ENCODE measurements at places on chromosomes 7 and 10.

DNA sequence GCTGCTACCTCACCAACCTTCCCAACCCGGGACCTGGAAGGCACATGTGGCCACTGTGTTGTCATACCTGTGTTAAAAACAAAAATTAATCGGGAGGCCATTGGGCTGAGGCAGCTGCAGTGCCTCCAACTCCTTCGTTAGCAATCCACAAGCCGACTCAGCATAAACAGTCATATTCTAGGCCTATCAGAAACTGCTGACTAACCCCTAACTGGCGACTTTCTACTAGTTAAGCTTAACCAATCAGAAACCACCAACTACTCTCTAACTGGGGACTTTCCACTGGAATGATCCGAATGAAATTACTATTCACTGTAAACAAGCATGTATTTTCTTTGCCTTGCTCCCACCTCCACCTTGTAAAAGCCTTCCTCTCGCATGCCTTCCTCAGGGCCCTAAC is 14.1 kb upstream of the TMEM72 start:
- no peak for DNase-seq

DNA sequence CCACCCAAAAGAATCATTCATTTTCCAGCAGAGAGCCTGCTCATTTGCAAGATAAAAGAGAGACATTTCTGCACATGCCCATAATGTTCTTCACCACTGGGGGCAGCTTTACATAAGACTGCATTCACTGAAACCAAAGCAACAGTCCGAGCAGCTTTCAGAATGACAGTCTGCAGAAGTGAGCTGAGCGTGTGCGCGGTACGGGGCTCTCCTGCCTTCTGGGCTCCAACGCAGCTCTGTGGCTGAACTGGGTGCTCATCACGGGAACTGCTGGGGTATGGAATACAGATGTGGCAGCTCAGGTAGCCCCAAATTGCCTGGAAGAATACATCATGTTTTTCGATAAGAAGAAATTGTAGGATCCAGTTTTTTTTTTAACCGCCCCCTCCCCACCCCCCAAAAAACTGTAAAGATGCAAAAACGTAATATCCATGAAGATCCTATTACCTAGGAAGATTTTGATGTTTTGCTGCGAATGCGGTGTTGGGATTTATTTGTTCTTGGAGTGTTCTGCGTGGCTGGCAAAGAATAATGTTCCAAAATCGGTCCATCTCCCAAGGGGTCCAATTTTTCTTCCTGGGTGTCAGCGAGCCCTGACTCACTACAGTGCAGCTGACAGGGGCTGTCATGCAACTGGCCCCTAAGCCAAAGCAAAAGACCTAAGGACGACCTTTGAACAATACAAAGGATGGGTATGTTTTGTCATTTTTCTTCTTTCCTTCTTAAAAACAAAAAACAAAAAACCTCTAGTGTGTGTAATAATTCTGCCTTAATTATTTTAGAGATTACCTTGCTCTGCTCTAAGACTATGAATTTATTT is at the start of gene LRRTM3:
Gene LRRTM3, plus strand, starts transcription at position 141 of the 820 bp plus-strand sequence.
- DNase-seq = no peak

GRCh38 chr10:3424111-3424851 is 251.7 kb upstream of the PITRM1 start:
- DNase-seq = no peak

DNA sequence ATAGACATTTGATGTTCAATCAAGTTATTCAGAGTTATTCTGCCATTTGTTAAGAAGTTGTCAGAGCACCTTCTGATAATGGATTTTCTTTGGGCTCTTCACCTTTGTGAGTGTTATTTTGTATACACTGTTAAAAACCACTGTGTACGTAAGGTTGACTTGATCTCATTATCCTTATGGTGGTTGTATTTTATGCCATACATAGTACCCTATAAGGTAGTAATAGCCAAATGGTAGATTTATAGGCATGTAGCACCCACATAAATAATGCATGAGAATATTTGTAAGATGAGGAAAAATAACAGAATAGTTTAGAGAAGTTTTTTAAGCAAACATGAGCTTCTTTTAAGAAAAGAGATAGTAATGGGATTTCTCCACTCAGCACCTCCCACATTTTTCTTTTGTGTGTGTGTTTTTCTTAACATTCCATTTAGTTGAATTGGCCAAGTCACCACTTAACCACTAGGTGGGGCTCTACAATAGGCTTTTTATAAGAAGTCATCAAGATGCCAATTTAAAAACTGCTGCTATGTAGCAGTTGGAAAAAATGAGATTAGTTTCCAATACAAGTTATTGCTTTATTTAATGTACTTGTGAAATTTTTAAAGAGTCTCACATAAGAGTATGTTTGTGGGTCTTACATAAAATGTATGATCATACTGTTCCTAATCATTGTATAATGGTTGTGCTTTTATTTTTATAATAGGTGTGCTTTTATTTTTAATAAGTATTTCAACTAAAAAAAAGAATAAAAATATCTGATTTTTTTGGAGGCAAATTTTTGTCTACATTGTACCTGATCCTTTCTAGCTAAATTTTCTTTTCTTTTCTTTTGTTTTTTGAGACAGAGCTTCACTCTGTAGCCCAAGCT is 41.1 kb upstream of the STMP1 start:
- DNase-seq = no peak

DNA sequence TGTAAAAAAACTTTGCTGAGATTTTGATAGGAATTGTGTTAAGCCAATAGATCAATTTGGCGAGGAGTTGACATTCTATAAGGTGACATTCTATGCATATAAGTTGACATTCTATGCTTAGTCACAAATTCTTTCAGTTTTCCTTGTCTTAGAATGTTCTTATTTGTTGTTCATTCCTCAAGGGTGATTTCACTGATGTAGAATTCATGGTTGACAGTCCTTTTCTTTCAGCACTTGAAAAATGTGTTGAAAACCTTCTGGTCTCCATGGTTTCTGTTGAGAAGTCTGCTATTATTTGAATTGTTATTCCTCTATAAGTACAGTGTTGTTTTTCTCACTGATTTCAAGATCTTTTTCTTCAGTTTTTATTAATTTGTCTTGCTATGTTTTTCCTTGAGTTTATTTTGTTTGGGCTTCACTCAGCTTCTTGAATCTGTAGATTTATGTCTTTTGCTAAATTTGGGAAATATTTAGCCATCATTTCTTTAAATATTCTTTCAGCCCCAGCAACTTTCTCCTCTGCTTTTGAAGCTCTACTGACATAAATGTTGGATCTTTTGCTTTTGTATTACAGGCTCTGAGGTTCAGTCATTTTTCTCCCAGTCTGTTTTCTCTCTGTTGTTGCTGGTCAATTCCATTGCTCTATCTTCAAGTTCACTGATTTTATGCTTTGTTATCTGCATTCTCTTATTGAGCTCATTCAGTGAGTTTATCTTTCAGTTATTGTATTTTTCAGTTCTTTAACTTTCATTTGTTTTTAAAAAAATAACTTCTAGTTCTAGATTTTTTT is 154.9 kb downstream of the SDK1 start:
- DNase-seq = no peak

- no peak for DNase-seq
Measured at GRCh38 chr7:23212841-23213240, 31.0 kb downstream of the NUP42 start.

DNA sequence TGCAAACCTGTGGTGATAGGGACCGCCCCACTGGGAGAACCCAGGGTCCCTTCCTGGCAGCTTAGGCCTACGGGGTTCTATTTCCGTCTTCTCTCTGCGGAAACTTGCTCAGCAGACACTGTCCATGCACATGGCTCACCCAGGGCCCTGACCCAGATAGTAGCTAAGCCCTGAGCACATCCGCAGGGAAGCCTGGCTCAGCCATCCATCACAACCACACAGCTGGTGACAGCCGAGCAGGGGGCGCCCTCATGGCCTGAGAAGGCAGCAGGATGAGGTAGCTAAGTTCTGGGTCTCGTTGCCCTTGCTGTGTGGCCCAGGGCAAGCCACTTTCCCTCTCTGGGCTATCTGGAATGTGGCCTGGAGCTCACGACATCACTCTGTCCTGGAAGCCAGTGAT is 23.3 kb downstream of the NPTX2 start:
- DNase-seq = no peak

GRCh38 chr7:136293841-136294391 is 316.8 kb upstream of the MTPN start:
- no peak for DNase-seq

DNA sequence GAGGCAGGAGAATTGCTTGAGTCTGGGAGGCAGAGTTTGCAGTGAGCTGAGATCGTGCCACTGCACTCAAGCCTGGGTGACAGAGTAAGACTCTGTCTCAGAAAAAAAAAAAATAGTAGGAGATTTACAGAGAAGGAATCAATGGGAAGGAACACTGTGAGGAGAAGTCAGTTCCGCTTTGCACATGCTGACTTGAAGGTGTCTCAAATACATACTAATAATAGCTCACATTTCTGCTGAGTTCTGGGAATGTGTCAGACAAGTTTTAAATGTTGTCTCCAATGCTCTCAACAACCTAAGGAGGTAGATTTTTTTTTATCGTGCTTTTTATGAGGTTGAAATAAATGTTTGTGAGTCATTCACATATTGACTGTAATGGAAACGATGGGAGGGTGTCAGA is 654.9 kb upstream of the CELF2 start:
- DNase-seq = no peak

DNA sequence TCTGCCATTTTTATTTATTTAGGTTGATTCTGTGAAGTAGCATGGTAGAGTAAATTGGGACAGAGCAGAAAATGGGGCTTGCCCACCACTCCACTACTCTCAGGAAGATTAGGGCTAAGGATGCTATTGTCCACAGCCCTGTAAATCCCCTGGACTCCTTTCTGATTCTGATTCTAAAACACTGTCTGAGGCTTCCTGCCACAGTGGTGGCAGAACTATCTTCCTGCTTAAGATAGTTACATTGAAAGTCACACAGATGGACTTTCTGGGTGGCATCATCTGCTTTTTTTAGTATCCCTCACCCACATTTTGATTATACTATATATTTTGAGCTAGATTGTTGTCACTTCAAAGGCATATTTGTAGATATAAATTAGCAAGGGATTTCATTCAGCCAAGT is 50.0 kb downstream of the SPAM1 start:
- no peak for DNase-seq

DNA sequence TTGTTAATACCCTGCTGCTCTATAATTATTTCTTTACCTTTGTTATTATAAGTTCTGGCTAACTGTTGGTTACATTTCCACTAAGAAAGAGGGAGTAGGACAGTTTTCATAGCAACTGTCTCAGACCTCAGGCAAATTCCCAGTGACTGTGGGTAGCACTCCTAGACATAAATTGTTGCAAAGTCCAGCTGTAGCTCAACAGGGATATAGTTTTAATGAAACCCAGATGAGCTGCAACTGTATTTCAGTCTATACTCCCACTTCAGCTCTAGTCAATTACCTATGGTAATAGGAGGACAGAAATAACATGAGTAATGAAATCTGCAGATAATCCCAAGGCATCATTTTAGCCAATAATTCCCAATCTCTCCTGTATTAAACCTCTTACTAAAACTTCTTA is 103.0 kb upstream of the SEMA3A start:
- no peak for DNase-seq

DNA sequence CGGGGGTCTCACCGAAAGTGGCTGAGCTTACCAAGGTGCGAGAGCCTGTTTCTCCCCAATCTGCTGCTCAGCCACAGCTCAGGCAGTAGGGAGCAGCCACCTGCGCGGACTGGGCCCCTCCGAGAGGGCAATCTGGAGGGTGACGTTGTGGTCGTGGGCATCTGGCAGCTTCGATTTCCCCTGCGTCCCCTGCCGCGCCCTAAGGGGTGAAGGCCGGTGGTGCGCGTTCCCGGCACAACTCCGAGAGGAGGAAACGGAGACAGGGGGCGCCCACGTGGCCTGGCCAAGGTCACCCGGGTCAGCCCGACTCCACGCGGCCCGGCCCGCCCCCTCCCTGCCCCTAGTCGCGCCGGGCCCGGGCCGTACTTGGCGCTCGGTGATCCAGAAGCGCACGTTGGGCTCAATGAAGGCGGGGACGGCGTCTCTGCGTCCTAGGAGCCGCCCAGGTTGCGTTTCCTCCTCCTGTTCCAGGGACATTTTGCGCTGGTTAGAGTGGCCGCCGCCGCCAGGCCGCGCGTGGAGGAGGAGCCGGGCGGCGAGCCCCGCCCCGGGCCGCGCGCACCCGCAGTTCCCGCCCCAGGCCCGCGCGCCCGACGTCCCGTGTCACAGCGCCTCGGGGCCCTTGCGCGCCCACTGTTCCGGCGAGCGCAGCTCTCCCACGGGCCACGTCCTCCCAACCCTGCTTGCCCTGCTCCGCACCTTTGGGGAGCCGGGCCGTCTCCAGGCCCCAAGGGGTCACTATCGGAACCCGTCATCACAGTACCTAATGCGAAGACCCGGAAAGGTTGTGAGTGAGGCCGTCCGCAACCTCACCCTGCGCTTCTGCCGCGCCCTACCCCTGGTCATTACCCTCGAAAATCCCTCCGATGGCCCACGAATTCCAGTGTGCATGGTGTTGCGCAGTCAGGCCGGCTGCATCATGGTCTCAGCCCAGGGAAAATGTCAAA is at the start of gene SFXN4:
Gene SFXN4, minus strand, starts transcription at position 544 of the 947 bp plus-strand sequence. Its CDS starts 67 bp downstream, at position 477.
- peak; percentile 85 for DNase-seq

DNA sequence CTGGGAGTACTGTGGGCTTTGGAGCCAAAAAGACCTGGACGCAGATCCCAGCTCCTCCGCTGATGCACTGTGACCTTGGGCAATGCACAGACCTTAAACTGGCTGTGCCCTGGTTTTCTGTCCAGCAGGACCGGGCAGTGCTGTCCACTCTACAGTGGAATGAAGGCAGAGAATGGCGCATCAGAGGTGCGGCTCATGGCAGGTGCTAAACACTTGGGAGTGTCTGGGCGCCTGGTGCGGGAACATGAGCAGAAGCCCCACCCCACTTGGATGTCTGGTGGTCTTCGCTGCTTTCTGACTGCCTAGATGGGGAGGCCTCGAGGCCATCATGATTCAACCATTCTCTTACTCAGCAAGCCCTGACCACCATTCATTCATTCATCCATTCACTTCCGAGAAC is 153.7 kb downstream of the GRK5 start:
- DNase-seq = no peak

- no peak for DNase-seq
Measured at GRCh38 chr7:30207376-30207775, 72.6 kb downstream of the MTURN start.

- no peak for DNase-seq
Measured at GRCh38 chr7:43042302-43042701, 70.1 kb upstream of the HECW1 start.

DNA sequence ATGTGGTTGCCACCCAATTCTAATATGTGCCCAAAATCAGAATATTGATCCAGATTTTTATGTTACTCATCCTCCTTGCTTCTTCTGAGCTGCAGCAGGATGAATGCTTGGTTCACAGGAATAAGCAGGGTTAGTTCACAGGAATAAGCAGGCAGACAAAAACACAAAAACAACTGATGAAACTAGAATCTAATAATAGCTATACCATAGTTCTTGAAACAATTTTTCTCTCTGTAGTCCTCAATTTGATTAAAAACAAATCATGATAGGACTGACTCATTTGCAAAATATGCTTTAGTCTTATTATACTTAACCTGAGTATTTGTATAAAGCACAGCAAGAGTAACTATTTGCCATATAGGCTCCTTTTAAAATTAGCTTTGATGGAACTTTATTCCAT is 24.4 kb upstream of the ARHGAP12 start:
- no peak for DNase-seq

DNA sequence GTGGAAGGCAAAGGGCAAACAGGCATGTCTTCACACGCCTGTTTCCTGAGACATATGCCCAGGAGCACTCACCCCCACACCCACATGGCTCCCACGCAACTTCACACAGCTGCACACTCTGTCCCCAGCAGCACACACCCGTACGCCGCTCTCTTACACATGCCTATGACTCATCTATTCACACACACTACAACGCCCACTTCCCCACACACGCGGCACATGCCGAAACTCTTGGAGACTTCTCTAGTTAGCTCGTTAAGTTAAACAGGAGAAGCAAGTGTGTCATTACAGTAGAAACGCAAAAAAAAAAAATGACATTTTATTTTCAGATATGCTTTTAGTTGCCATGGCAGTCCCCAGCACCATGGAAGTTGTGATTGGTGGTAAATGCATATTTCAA is 6.7 kb downstream of the CALN1 start:
- no peak for DNase-seq

Measured in coronary artery (tissue), 2 donors.